ENCODE measurements at places on chromosomes 4 and X. TPM values are rescaled to one million over a fixed set of nuclear protein-coding genes. Genes with fewer than 3 reads are reported as not detected.
A peak's percentile ranks its signal among the peaks of the same experiment; 100 is the strongest.

TBC1D8B gene
- 6.4 TPM for polyA plus RNA-seq

TEX13D gene
- polyA plus RNA-seq, result not detected

DNA sequence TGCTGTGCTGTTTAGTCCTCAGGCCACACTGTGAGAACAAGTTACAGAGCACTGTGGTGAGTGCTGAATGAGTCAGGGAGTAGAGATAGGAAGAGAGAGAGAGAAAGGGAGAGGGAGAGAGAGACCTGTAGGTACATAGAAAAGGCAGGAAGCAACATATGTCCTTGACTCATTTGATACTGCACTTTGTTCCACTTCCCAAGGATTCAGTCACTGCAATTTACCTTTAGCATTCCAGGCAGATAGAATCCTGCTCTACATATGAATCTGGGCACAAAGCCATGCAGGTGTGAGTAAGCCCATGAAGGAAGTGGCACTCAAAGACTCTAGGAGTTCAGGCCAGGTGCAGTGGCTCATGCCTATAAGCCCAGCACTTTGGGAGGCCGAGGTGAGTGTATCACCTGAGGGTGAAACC lies 1.0 kb upstream of the DAPP1 start:
- no peaks in the 10 kb centered on the region for H3K27me3 ChIP-seq
- H3K4me3 ChIP-seq, result no peak overlapping the region
- H3K36me3 ChIP-seq, result no peaks in the 10 kb centered on the region
- no peaks in the 10 kb centered on the region for H3K4me1 ChIP-seq
- peak; percentile 59 for DNase-seq
- peak overlapping the region; percentile 28 for H3K27ac ChIP-seq

TENM3 gene
- polyA plus RNA-seq, result 16.1 TPM

Measured in hepatocyte (in vitro differentiated cells).